ENCODE measurements at places on chromosomes 2 and 18. TPM values are rescaled to one million over a fixed set of nuclear protein-coding genes. Genes with fewer than 3 reads are reported as not detected.

GRCh38 chr2:223481486-223481885 is 120.7 kb downstream of the SCG2 start:
- H3K27me3 ChIP-seq = no peaks in the 10 kb centered on the region
- H3K36me3 ChIP-seq = no peaks in the 10 kb centered on the region
- H3K27ac ChIP-seq = no peak overlapping the region
- DNase-seq = no peak

GRCh38 chr2:234145511-234145910 is 95.0 kb downstream of the SPP2 start:
- no peak overlapping the region for H3K4me3 ChIP-seq
- no peaks in the 10 kb centered on the region for H3K36me3 ChIP-seq
- no peaks in the 10 kb centered on the region for H3K27me3 ChIP-seq
- no peak for DNase-seq

Gene DSG1
- total RNA-seq = not detected

Gene SKA1
- total RNA-seq = 29.5 TPM

- no peaks in the 10 kb centered on the region for H3K4me1 ChIP-seq
- no peak overlapping the region for H3K27ac ChIP-seq
- H3K27me3 ChIP-seq = no peaks in the 10 kb centered on the region
- no peak for DNase-seq
- H3K4me3 ChIP-seq = no peak overlapping the region
- no peaks in the 10 kb centered on the region for H3K36me3 ChIP-seq
These were observed 305.4 kb upstream of the LYPD1 start for GRCh38 chr2:132975193-132976105.

- DNase-seq = no peak
- no peak overlapping the region for H3K27ac ChIP-seq
- peaks cover 4% of the 10 kb centered on the region for H3K36me3 ChIP-seq
These were observed 4.8 kb upstream of the ZFP36L2 start for GRCh38 chr2:43230951-43231827.

DNA sequence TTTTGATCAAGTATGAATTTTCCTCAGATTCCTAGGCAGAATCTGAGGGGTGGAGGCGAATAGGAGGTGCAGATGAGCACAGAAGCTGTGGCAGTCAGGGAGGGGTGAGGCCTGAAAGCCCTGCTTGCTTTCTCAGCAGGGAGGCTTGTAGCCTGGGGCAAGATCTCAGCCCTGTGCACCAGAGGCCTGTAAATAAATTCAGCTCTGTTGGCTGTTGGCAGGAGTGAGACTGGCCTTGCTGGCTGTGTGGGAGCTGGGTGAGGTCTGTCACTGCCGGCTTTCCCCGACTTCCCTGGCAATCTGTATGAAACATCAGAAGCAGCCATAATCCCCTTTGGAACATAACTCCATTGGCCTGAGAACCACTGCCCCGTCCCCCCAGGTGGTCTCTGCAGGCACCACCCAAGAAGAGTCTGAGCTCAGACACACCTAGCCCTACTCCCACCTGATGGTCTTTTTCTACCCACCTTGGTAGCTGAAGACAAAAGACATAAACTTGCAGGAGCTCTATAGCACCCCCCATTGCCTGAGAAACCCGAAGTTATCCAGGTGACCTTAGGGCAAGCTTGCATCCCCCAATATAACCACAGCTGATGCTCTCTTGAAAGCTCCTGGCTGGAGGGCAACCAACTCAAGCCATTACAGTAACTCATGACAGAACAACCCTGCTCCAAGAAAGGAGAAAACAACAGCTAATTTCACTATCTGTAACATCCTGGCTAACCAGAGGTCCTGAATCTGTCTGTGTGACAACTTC is 32.3 kb downstream of the EVA1A start:
- no peak overlapping the region for H3K4me3 ChIP-seq
- H3K27me3 ChIP-seq = no peaks in the 10 kb centered on the region
- no peak overlapping the region for H3K27ac ChIP-seq
- DNase-seq = peak; percentile 62
- H3K4me1 ChIP-seq = peaks cover 6% of the 10 kb centered on the region

Gene BOK
- 23.4 TPM for total RNA-seq

DNA sequence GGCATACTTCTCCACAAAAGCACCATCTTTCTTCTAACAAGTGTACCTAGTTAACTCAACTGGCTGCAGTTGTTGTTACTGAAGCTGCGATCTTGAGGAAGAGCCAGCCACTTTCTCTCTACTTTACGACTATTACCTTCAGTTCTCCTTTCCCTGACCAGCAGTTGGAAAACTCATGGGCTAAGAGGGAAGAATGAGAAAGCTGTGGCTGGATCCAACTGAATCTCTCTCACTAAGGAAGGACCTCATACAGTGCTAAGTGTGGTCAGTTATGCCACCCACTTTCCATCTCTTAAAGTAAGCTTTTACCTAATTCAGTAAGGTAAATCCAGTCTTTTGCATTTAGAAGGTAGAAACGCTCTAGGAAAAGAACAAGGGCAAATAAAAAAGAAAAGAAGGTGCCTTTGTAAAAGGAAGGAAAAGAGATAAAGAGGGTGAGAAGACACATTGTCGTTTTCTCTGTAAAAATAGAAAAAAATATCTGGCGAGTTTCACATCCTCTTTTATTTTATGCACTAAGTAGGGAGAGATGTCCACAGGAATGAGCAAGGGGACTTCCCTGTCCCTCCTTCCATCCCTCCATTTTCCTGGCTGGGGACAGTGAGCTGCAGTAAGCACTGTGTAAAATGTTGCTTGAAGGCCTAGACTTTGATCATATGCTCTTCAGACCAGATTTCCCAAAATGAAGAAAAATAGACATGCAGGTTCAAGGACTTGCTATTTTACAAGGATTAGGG is 73.4 kb downstream of the PLEKHM3 start:
- no peak for DNase-seq
- H3K27ac ChIP-seq = no peak overlapping the region
- no peak overlapping the region for H3K4me3 ChIP-seq

- no peak for DNase-seq
- H3K27ac ChIP-seq = no peak overlapping the region
- H3K4me3 ChIP-seq = peak overlapping the region; percentile 76
- no peaks in the 10 kb centered on the region for H3K36me3 ChIP-seq
These were observed 711 bp upstream of the ATOH8 start for GRCh38 chr2:85753035-85753524.

GRCh38 chr2:241912021-241912555 is 42.6 kb downstream of the RTP5 start:
- no peaks in the 10 kb centered on the region for H3K36me3 ChIP-seq
- no peak for DNase-seq
- no peaks in the 10 kb centered on the region for H3K4me1 ChIP-seq
- no peak overlapping the region for H3K4me3 ChIP-seq
- no peak overlapping the region for H3K27ac ChIP-seq

DNA sequence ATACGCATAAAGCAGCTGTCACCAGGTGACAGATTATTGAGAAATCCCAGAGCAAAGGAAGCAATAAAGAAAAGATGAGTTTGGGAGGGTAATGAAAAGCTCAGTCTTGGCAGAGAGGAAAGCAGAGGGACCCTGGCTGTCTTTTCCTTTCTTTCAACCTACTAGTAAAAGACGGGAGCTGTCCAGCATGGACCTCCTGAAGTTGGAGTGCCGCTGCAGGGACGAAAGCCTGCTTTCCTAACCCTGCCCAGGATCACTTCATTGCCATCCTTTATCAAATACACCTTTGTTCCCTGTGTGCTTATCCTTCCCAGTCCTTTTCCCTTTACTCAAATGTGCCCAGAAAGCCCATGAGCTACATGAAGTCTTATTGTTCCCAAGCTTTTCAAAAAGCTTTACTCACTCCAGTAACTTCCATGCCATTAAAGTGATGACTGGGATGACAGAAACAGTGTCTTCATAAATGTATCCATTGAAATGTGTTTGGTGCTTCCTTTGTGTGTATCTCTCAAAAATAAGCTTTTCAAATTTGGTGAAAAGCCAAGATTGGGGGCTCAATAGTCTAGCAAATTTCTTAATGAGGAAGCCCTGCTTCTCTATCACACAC is 3.7 kb upstream of the SPR start:
- no peaks in the 10 kb centered on the region for H3K36me3 ChIP-seq
- no peak overlapping the region for H3K4me3 ChIP-seq
- no peak overlapping the region for H3K27ac ChIP-seq
- no peaks in the 10 kb centered on the region for H3K4me1 ChIP-seq
- H3K27me3 ChIP-seq = peaks cover 66% of the 10 kb centered on the region

DNA sequence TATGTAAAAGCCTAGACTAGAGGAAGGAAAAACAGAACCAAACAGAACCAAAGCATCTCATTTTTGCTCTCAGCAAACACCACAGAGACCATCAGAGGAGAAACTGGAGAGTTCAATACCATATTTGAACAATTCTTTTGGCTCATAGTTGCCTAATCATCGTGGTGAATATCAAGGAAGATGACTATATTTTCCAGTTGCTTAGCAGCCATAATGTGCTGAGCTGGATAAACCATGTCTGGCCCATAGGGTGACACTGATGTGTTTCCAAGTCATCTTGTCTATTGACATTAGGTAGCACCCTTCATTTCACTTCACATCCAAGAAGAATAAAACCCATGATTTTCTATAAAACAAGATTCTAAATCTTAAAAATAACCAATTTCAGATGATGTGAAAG is 5.9 kb upstream of the XRCC5 start:
- H3K4me1 ChIP-seq = no peaks in the 10 kb centered on the region
- H3K27me3 ChIP-seq = no peaks in the 10 kb centered on the region
- no peak for DNase-seq
- H3K27ac ChIP-seq = no peak overlapping the region

GRCh38 chr2:169344736-169345485 is 17.4 kb downstream of the LRP2 start:
- H3K36me3 ChIP-seq = no peaks in the 10 kb centered on the region
- no peak overlapping the region for H3K4me3 ChIP-seq
- H3K4me1 ChIP-seq = peaks cover 7% of the 10 kb centered on the region
- H3K27me3 ChIP-seq = no peaks in the 10 kb centered on the region
- no peak overlapping the region for H3K27ac ChIP-seq
- no peak for DNase-seq

GRCh38 chr18:49446481-49446880 is 14.0 kb downstream of the DYM start:
- H3K27ac ChIP-seq = no peak overlapping the region
- H3K4me3 ChIP-seq = no peak overlapping the region
- H3K4me1 ChIP-seq = no peaks in the 10 kb centered on the region

Gene ITGB6
- 0.24 TPM for total RNA-seq

- H3K27ac ChIP-seq = no peak overlapping the region
- H3K4me1 ChIP-seq = no peaks in the 10 kb centered on the region
- no peaks in the 10 kb centered on the region for H3K36me3 ChIP-seq
These were observed 237.6 kb upstream of the UBE2E3 start for GRCh38 chr2:180742801-180743200.

Gene DLX1
- not detected for total RNA-seq

DNA sequence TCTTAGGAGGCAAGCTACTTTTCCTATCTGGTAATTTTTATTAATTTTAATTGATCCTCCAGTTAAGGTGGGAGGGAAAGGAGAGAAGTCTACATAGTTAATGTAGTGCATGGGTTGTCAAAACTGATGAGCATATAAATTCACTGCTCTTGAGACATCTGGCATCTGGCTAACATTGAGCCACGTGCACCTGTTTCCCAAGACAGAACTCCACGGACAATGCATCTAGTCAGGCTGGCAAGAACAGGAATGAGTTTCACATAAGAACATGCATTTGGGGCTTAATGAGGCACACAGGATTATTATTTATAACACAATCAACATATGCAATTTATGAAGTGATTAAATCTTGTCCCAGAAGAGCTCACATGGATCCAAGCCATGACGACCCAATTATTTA is 16.2 kb upstream of the RAB1A start:
- DNase-seq = no peak
- H3K27me3 ChIP-seq = no peaks in the 10 kb centered on the region
- no peaks in the 10 kb centered on the region for H3K4me1 ChIP-seq
- no peaks in the 10 kb centered on the region for H3K36me3 ChIP-seq
- H3K4me3 ChIP-seq = no peak overlapping the region

GRCh38 chr2:217409949-217410680 is 550.3 kb upstream of the TNP1 start:
- no peaks in the 10 kb centered on the region for H3K27me3 ChIP-seq
- no peaks in the 10 kb centered on the region for H3K36me3 ChIP-seq
- no peaks in the 10 kb centered on the region for H3K4me1 ChIP-seq
- H3K27ac ChIP-seq = no peak overlapping the region
- no peak overlapping the region for H3K4me3 ChIP-seq

Gene MC5R
- 0.54 TPM for total RNA-seq

DNA sequence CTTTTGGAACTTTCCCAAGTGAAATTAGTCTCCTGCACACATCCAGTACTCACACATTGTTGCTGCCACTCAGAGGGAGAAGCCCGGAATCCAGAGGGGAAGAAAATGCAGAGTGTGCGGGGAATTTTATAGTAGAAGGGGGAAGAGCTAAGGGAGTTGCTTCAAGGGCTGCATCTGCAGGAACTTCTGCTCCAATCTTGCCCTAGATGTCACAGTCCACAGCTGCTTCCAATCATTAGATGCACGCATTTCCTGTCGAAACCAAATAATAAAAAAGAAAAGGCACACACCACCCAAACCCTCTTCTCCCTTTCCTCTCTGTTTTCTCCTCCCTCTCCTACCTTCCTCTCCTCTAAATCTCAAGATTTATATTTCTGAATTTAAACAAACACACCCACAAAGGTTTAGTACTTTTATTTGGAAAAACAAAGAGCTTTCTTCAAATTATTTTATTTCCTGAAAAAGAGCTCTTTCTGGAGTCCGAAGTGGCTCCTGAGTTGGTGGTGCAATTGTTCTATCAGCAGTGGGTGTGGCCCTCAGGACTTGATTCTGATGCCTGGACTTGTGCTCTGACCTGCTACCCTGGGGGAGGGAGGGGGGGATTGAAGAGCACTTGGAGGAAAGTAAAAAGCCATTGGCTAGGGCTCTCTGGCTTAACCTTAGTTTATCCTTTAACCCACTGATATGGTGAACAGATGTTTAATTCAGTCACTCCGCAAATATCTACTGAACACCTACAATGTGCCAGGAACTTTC is 72.0 kb downstream of the KCNE4 start:
- H3K27ac ChIP-seq = no peak overlapping the region
- no peaks in the 10 kb centered on the region for H3K36me3 ChIP-seq
- DNase-seq = no peak
- H3K4me1 ChIP-seq = no peaks in the 10 kb centered on the region
- H3K4me3 ChIP-seq = no peak overlapping the region

- peak; percentile 77 for DNase-seq
- H3K36me3 ChIP-seq = peaks cover 2% of the 10 kb centered on the region
- H3K27me3 ChIP-seq = no peaks in the 10 kb centered on the region
These were observed 45.4 kb downstream of the GORASP2 start for GRCh38 chr2:170974304-170974993.

Gene FAM237A
- total RNA-seq = not detected

- no peaks in the 10 kb centered on the region for H3K36me3 ChIP-seq
- no peak overlapping the region for H3K4me3 ChIP-seq
- H3K4me1 ChIP-seq = peaks cover 7% of the 10 kb centered on the region
- no peak overlapping the region for H3K27ac ChIP-seq
These were observed 404.9 kb downstream of the CPS1 start for GRCh38 chr2:210961249-210961648.

- peaks cover 53% of the 10 kb centered on the region for H3K36me3 ChIP-seq
- peaks cover 21% of the 10 kb centered on the region for H3K4me1 ChIP-seq
- H3K27ac ChIP-seq = no peak overlapping the region
These were observed 2.6 kb downstream of the HS6ST1 start for GRCh38 chr2:128315829-128316776.

Measured in endodermal cell (in vitro differentiated cells).